ENCODE measurements at places on chromosomes 4 and X.

- DNase-seq, result no peak
These were observed 204.3 kb upstream of the EMCN start for GRCh38 chr4:100722133-100722532.

DNA sequence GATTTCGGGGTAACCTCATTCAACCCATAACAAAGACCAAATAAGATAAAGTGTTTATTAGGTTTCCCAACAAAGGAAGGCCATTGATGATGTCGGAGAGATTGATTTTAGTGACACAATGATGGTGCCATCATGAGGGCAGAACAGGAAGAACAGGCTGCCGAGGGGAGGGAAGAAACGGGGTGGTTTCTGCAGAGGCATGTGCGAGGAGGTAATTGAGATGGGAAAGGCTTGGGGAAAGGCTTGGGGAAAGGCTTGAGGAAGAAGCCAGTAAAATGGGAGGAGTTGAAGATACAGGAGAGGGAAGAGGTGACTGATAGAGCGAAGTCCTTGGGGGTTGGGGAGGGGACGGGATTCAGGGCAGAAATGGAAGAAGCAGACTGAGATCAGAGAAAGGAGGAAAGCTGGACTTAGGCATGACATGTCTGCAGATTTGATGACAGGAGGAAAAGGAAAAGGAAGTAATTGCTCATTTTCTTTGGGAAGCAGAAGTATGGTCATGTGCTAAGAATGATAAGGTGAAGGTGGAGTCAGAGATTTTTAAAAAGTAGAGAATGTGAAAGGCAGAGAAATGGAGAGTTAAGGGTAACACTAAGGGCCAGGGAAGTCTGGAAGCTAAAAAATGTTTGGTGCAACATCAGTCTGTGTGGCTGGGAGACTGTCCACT is 6.0 kb downstream of the HPSE start:
- no peak for DNase-seq

GRCh38 chrX:71321731-71322130 is 20.2 kb downstream of the ITGB1BP2 start:
- DNase-seq, result no peak

DNA sequence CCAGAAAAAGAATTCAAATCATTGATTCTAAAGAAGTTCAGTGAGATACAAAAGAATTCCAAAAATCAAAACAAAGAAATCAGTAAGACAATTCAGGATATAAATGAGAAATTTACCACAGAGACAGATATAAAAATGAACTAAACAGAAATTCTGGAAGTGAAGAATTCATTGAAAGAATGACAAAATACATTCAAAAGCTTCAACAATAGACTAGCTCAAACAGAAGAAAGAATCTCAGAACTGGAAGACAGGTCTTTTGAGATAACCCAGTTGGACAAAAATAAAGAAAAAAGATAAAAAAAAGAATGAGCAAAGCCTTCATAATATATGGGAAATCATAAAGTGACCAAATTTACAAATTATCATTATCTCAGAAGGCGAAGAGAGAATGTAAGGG is 41.7 kb downstream of the CD99L2 start:
- DNase-seq, result no peak

- DNase-seq, result no peak
These were observed at the start of gene DLG3 for GRCh38 chrX:70444326-70444945. Gene DLG3 (plus strand): TSS chrX:70444835. CDS start chrX:70445202, 367 bp downstream.

DNA sequence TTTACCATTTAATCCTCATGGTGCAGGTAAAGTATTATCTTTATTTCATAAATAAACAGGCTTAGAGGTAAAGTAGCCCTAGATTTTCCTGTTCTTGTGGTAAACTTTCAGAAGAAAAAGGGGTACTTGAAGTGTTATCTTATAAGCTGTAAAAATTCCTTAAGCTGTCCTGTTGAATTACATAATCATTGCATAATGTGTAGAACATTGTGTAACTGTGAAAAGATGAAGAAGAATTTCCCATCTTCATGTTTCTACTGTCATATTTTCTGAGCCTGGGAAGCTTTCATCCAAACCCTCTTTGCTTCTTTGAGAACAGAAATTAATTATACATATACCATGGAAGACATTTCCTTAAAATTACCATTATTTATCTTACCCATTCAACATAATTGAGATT is 90.5 kb downstream of the ELOVL6 start:
- DNase-seq, result no peak

- no peak for DNase-seq
These were observed 17.0 kb upstream of the NELFA start for GRCh38 chr4:2025817-2026216.

- no peak for DNase-seq
These were observed 11.6 kb upstream of the ARHGAP36 start for GRCh38 chrX:131046596-131046995.

DNA sequence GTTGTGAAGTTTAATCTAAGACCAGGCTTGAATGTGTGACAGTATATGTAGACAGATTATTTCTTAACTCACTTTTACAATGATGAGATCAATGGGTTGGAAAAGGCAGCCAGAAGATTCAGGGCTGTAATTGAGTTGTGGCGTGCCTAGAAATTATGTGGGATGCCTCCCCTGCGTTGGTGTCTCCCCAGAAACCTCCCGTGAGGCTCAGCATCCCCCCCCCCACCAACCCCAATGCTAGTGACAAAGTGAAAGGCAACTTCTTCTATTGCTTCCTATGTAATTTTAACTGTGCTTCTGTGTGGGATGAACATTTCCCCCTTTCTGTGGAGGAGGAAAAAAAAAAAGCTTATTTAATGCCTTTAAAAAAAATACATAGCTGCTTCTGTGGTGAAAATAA is 297.9 kb downstream of the ARHGAP10 start:
- no peak for DNase-seq

DNA sequence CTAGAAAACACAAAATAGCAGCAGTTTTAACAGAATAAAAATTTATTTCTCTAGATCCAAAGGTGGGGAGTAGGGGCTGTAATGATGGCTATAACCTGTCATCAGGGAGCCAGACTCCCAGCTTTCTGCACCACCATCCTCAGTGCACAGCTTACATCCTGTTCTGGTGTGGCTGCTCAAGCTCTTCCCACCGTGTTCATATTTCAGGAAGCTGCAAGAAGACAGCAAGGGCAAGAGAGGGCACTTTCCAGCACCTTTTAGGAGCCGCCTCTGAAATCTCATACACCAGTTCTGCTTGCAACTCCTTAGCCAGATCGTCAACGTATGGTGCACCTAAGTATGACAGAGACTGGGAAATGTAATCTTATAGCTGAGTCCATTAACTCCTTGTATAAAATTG is 253.7 kb downstream of the CENPC start:
- no peak for DNase-seq

DNA sequence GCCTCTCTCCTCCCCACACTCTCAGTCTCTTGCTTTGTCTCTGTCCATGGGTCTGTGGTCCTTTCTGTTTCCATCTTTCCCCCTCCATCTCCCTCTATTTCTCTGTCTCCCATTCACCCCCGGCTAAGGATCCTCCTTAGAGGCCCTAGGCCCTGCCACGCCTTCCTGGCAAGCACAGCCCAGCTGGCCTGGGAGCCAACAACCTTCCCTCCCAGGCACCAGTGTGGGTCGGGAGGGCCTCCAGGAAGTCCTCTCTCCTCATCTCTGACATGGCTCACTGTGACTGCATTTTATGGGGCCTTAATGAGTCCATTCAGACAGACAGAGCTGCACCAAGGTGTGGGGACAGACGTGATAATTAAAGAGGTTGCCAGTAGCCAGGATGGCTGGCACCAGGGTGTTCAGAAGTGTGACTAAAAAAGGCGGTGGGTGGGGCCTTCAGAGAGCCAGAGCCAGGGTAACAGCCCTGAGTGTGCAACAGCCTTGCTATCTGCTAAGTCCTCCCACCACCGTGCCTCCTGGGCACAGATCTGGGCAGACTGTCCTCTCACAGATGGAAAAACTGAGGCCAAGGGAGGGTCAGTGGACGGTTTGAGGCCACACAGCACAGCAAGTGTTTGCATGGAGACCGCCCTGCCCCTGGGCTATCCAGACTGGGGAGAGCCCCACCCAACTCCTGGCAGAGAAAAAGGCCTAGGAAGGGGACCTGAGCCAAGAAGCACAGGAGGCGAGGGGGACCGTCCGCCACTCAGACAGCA is 31.5 kb downstream of the BLOC1S4 start:
- no peak for DNase-seq

- no peak for DNase-seq
These were observed 50.1 kb upstream of the CRMP1 start for GRCh38 chr4:5942947-5943346.

GRCh38 chr4:22435652-22436051 is 80.2 kb downstream of the ADGRA3 start:
- DNase-seq, result no peak

DNA sequence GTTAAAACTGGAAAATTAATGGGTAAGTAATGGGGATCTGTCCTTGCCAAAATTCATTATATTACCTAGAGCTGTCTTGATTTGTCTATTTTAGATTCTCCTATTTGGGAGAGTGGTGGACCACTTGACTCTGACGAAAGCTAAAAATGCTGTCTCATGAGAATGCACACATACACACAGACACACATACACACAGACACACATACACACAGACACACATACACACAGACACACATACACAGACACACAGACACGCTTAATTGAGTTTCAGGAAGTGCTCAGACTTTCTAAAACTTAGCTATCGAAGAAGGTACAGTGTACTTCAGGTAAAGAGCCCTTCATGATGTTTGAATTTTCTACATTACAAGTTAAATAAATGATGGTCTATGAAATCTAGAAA is 279.5 kb downstream of the ANKRD50 start:
- DNase-seq, result no peak

DNA sequence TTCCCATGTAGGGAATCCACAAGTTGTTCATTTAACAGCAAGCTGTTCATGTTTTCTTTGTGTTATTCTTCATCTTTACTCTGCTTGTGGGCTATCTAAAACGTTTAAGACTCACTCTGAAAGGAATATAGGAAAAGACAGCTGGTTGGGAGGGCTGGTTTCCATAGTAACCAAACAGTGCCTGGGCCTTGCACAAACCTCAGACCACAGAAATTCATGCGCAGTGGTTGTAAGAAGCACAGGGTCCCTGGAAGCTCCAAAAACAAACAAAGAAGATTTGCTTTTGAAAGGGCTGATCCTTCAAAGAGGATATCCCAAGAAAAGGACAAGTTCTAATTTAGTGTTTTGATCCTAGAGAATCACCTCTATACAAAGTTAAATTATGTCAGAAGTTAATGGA is 7.8 kb downstream of the SERTM2 start:
- DNase-seq, result no peak

DNA sequence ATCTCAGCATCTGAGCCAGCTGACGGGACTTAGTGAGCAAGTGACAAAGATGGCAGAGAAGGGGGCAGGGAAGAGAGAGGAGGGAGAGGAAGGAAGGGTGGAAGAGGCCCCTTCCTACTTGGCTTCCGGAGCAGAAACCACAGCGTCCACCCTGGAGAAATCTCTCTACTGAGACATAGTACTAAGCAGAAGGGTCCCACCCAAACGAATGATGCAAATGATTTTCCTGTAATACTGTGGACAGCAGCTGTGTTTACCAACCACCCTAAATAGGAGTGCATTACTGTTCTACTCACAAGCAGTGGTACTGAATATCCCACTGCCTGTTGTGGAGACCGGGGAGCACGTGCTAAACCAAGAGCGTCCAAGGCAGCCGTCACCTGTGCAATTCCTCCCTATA is 29.4 kb downstream of the DTHD1 start:
- no peak for DNase-seq

DNA sequence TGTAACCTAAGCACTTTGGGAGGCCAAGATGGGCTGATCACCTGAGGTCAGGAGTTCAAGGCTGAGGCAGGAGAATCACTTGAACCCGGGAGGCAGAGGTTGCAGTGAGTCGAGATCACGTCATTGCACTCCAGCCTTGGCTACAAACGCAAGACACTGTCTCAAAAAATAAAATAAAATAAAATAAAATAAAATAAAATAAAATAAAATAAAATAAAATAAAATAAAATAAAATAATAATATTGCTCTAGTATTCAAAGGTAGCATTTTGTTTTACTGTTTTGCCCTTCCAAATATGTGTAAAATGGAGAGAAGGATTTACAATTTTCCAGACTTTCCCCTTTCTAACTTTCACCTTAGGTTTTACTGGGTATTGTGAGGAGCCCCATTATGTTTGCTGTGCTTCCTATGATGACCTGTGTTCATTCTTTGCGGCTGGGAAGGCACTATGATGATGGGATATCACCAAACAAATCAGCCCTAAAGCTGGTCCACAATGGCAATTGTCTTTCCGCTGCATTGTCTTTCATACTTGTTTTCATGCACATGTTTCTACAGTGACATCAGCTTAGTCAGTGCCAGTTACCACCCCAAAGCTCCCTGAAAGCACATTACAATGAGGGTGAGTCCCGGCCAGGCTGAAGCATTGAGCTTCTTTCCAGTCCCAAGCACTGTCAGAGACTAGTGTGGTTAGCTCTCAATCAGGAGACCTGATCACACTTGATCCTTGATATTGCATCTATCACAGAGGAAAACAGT is 50.8 kb downstream of the DTHD1 start:
- no peak for DNase-seq

DNA sequence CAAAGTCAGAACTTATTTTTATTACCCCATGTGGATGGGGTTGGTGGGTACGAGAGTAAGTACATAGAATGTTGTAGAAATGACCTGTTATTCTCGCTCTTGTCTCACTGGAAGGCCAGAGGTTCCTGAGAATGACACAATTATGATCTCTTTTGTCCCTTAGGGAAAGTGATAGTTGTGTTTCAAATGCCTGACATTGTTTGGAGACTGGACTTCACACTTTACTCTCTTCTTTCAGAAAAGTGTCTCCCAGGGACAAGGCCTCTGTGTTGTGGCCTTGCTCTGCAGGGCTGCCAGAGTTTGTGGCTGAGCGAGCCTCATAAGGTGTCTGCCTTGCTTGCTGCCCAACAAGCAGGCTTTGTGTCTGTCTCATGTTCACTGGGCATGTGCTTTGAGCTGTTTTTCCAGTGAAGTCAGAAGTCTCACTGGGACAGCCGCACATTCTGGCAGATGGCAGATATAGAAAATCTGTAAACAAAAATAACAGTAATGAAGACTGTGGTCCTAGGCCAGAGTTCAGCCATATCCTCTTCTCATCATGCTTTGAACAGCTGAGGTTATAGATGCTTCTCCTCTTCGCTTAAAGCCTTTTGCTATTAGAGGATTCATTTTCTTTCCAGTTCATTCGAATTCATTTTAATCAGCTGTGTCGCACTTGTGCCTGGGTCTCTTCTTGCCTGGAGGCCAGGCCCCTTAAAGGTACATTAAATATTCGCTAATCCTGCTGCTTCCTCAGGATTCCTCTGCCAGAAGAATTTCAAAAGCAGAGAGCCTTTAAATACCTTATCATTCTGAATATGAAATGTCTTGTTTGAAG is 14.4 kb downstream of the PPEF1 start:
- no peak for DNase-seq

DNA sequence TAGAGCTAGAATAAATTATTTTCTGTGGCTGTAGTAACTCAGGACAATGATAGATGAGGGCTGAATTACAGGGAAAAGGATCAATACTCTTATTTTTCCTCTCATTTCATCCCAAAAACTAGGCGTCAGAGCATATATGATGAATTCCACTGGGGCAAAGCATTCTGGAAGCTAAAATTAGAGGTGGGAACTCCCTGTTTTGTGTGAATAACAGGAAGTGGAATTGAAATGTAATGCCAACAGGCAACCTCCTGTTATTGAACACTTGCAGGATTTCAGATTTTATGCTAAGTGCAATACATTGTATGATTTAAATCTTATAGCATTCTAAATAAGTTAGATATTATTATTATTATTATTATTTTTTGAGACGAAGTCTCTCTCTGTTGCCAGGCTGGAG is 20.9 kb downstream of the HSD17B11 start:
- no peak for DNase-seq
